CD8-positive, alpha-beta T cell (primary cell): ENCODE measurements at places on chromosomes 11 and 22.

- no peak for DNase-seq
These were observed 22.3 kb upstream of the TMEM191C start for GRCh38 chr22:21444701-21445436.

- no peak for DNase-seq
These were observed 6.6 kb downstream of the OR51M1 start for GRCh38 chr11:5390210-5390609.

- DNase-seq, result no peak
These were observed 35.2 kb downstream of the IGLL1 start for GRCh38 chr22:23544852-23545251.

GRCh38 chr22:49213731-49214352 is 613.8 kb downstream of the BRD1 start:
- no peak for DNase-seq

- DNase-seq, result no peak
These were observed 7.8 kb upstream of the DUSP18 start for GRCh38 chr22:30675436-30675835.

DNA sequence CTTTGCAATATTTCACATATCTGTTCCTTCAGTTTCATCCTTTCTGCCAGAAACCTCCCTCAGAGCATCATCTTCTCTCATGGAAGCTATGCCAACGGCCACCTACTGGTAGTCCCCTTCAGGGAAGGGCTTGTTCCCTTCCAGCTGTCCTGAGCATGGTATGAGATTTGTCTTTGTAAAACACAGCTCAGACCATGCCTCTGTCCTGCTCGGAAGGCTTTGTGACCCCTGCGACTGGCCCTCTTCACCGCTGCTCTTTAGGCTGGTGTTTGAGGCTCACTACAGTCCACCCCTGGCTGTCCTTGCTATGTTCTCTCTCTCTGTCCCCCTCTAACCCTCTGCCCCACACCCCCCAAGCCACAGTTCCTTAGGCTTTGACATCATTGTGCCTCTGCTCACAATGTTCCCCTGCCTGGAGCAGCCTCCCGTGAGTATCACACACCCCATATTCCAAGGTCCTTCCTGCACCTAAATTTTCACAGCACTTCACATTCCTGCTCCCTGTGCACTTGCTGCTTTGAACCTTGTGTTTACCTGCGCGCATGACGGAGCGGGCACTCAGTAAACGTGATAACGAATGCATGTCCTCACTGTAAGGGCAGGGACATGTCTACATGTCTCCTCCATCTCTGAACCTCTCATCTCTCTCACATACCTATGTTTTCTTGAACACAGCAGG is 24.0 kb upstream of the ACER3 start:
- DNase-seq, result no peak

- DNase-seq, result no peak
These were observed 1.7 kb downstream of the STX3 start for GRCh38 chr11:59756845-59757244.

DNA sequence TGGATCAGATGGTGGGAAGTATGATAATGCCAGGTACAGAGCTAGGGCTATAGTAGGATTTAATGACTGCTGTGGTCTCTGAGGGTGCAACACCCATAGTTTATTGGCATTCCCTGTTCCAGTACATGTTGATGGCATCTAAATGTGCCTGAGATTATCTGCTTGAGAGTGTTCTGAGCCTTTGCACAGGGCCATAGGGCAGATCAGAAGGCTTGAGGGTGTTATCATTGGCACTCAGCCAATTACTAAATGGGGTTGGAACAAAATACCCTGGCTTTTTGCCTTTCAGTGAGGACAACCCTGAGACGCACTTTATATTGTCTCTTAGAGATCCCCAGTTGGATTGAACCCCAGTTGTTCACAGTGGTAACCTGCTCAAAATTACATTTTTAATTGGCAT is 6.7 kb downstream of the SLC5A12 start:
- DNase-seq, result no peak

GRCh38 chr11:111123463-111124398 is 121.8 kb upstream of the POU2AF2 start:
- DNase-seq, result no peak

GRCh38 chr11:130560000-130560780 is 111.7 kb downstream of the ADAMTS15 start:
- no peak for DNase-seq

DNA sequence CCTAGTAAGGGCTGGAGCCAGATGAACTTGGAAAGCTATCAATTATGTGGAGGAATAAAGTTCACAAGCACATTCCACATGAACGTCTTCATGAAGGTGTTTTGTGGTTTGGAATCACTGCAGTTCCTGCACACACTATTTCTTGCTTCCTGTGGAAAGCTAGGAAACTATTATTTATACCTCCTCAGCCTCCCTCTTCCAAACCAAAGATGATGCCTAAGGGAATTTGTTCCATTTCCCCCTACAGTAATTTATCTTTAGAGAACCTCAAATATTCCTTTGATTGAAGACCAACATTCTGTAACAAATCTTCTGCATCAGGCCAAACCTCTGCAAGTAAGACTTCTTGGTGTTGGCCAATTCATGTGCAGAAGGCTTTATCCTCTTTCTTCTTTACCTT is 115.8 kb upstream of the ARHGAP20 start:
- no peak for DNase-seq

DNA sequence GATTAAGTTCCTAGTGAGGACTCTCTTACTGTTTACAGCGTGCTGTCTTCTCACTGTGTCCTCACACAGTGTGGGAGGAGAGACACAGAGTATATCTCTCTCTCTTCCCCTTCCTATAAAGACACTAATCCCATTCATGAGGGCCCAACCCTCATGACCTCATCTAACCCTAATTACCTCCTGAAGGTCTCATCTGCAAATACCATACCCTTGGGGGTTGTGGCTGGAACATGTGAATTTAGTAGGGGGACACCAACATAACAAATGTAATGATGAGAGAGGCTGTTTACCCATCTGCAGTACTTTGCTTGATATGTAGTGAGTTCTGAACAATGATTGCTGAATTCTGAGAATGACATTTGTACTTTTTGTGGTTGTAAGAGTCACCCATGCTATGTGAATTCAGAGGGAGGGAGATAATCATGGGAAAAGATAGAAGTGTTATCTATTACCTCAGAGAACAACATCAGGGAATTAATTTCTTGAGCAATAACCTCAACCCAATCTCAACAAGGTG is 4.9 kb upstream of the OR52W1 start:
- DNase-seq, result no peak

DNA sequence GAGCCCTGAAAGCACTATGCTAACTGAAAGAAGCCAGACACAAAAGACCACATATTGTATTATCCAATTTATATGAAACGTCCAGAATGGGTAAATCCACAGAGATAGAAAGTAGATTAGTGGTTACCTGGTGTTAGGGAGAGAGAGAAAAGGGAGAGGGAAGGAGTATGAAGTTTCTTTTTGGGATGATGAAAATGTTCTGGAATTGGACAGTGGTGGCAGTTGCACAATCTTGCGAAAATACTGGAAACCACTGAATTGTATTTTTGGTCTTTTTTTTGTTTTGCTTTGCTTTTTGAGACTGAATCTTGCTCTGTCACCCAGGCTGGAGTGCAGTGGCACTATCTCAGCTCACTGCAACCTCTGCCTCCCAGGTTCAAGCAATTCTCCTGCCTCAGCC is 63.5 kb downstream of the MRTFA start:
- DNase-seq, result no peak

DNA sequence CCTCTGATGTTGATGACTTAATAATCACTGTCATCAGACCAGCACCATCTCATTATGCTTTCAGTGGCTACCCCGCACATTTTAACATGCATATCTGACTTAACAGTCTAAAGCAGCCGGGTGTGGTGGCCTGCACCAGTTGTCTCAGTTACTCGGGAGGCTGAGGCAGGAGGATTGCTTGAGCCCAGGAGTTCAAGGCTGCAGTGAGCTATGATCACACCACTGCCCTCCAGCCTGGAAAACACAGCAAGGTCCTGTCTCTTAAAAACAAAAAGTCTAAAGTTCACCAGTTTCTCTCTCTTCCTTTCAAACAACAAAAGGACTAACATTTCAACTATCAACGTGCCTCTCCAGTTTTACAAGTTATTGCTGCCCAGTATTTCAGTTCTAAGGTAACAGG is 55.3 kb upstream of the GAB2 start:
- no peak for DNase-seq

GRCh38 chr11:66373265-66373664 is 1.7 kb upstream of the SLC29A2 start:
- DNase-seq, result no peak

DNA sequence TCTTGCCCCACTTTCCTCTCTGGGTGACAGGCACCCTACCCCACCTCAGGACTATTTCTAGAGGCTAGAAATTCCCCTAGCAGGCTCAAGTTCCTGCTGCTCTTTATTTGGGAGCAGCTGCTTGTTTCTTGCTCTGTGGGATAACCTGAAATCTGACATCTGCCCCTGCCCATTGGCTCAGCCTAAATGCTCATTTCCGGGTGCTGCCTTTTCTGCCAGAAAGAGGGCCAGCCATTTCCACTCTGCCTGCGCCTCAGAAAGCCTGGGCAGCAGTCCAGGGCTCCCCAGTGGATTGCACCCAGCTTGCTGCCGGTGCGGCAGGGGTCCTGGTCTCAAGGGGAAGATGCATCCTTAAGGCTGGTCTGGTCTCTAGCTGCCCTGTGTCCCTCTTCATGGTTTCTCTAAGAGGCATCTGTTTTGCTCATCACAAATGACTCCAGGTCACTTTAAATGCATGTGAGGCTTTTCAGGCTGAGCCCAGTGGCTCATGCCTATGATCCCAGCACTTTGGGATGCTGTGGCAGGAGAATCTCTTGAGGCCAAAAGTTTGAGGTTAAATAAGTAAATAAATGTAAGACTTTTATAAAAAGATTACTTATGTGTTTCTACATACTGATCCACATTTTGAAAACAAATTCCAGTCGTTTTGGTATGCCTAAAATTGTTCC is 10.3 kb upstream of the PNPLA5 start:
- no peak for DNase-seq

DNA sequence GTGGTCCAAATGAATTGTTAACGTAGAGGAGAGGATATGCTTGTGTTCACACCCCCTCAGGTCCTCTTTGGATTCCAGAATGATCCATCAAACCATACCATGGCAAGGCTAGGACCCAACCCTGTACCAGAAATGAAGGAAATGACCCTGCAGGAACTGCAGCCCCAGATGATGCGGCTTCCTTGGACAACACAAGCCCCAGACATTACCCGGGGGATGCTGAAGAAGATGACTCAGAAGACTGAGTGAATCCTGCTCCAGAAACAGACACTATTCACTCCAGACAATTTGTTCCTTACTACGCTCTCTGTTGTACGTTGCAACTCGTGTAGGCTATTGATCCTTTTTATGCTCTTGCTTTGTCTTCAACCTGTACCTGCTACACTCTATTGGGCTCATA is 15.2 kb upstream of the MTMR2 start:
- no peak for DNase-seq
